Hepatocyte (in vitro differentiated cells): ENCODE measurements at places on chromosomes 1 and 21. TPM values are rescaled to one million over a fixed set of nuclear protein-coding genes. Genes with fewer than 3 reads are reported as not detected.

GRCh38 chr1:30759718-30760281, 2.2 kb upstream of the LAPTM5 start:
- DNase-seq: no peak

Gene S100A14
- total RNA-seq: 112 and 141 TPM in 2 replicates

- DNase-seq: no peak
Observed at GRCh38 chr1:23122796-23123195, 45.9 kb downstream of the LUZP1 start.

GRCh38 chr1:8274352-8274751, 43.6 kb upstream of the SLC45A1 start:
- DNase-seq: no peak

Gene ZNF672
- total RNA-seq: 19.0 and 23.6 TPM in 2 replicates

GRCh38 chr1:178726087-178726517, 1.1 kb downstream of the RALGPS2 start:
- DNase-seq: peak; percentile 90

DNA sequence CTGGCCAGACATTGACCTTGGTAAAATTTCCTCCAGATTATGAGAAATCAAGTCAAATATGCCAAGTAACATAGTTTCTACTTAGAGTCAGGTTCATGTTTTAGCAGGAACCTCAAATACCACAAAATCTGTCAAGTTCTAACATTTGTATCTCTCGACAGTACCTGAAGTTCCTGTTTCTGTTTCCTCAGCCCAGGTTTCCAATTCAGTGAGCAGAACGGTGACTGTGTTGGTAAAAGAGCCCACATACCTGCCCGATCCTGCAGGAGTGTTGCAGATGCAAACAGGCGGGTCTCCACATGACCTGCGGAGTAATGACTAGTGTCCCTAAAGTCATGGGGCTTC, 57.9 kb upstream of the LGALS8 start:
- DNase-seq: no peak

DNA sequence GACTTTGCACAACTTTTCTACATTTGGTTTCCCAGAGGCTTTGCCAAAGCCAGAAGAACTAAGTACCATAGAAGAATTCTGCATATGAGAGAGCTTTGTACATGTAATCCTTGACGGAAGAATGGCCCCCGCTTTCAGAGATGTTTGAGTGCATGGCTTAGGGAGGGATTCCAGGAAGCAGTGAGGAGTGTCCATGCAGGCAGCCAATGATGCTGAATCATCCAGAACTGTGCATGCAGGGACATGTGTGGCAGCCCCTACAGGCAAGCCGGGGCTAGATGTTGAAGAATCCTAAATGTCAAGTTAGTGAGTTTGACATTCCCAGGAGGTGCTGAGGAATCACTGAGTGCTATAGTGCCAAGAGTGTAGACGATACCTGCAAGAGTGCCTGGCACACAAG, 9.9 kb upstream of the HAO2 start:
- DNase-seq: peak; percentile 33

Gene DMRTA2
- 0.10 TPM in 1 of 2 replicates, not detected in the other for total RNA-seq

DNA sequence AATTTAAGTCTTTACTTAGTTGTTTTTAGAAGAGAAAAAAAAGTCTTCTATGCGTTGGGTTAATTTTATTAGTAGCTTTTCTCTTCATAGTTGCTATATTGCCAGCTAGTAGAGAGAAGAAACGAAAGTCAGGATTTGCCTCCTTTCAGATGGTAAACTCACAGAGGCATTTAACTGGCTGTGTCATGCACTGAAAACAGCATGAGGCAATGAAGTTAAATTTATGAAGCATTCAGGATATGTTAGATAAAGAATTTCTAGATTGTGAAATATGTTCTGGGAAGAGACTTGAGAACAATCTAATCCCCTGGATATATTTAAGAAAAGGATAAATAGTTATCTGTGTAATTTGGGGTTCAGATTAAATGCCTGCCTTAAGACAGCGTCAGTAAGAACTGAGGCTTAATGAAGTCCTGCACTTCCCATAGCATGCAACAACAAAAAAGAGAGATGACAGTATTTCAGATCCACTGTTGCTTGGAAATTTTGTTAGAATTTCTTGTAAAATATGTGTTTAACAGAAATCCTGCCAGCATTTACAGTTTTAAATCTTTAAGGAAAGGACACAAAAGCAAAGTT, 1.7 kb downstream of the ANGPTL1 start:
- DNase-seq: peak; percentile 23

- no peak for DNase-seq
Observed at GRCh38 chr1:100928128-100928527, 32.2 kb downstream of the SLC30A7 start.

GRCh38 chr21:20108016-20108415, 890.2 kb upstream of the NCAM2 start:
- no peak for DNase-seq

Gene PADI1
- total RNA-seq: not detected in 2 replicates

- DNase-seq: no peak
Observed at GRCh38 chr1:159786465-159786864, 5.7 kb downstream of the DUSP23 start.

DNA sequence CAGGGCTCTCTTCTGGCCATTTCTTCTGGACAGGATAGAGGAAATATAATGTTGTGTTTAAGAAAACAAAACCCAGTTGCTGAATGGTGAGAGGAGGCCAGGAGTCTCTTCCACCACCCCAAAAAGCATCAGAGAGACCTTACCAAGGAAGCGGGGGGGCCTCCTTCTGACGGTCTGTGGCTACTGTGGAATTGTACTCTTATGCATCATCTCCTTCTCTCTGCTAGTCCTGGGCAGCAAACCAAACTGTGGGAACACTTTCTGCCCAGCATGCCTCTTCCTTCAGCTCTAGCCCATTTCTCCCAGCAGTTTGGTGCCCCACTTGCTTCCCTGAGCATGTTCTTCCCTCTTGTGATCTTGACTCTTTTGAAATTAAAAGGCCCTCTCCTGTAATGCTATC, 157.7 kb downstream of the HHIPL2 start:
- no peak for DNase-seq

DNA sequence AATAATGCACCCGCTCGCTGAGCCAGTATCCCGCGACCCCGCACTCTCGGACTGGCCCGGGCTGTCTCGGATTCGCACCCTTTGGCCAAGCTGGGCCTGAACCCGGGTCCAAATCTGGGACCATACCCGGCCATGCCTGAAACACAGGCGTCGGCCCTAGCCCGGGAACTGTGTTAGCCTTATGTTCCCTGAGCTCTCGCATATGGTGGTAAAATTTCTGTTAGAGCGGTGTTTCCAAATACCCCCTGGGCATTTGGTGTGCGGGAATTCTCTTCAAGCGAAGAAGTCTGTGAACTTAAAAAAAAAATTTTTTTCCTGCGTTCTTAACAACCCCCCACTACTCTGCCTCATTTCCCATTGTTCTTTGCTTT, 3.1 kb downstream of the RNF220 start:
- no peak for DNase-seq

GRCh38 chr1:59070610-59071009, 226.3 kb upstream of the FGGY start:
- no peak for DNase-seq

DNA sequence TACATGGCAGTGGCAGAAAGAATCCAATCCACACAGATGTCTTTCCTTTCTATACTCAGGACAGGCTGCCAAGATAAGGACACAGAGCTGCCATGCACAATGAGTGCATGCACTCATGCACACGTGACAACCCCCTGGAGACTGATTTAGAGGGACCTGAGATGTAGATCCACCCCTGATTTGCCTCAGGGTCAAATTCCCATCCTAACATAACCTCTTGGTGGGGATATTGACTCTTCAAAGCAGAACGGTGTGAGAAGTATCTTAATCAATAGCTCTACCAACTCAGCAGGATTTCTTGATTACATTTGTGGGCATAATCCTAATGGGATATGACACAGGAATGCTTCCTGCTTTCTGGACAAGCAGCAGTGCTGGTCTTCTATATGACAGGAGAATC, 125.2 kb upstream of the DSCAM start:
- DNase-seq: no peak

DNA sequence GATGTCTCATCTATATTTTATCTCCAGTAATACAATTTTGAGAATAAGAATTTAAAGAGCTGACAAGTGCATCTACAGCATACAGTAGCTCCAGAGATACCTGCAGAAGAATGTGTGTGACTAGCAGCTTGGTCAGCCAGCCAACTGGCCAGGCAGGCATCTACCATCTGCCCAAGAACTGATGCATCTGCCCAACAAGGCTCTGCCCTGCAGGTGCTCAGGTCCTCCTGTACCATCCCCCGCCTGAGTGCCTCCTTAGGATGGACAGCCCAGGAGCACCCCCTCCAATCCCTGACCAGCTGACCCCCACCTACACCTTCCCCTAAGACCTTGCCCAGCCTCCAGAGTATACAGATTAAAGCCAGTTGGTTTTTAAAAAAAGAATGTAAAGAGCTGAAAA, 30.3 kb downstream of the TMEM69 start:
- DNase-seq: no peak

Gene DNAI4
- total RNA-seq: 5.9 and 7.6 TPM in 2 replicates

GRCh38 chr21:23014021-23014420, 2015.8 kb downstream of the NCAM2 start:
- DNase-seq: no peak

Gene LCA5L
- total RNA-seq: 0.37 and 0.72 TPM in 2 replicates

DNA sequence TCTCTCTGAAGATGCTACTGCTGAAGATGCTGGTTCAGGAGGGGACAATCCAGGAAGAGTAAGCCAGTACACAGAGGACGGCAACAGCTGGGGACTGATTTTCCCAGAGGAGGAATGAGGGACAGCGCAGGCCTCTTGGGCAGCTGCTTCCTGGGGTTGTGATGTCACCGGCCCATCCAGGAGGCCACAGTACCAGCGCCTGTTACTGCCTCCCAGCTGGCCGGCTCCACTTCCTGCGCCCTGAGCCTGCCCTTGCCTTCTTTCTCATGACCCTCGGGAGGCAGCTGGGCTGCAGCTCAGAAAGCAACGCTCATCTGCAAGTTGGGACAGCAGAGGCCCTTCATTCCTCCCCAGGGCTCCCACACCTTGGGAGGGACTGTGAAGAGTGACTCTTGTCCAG, 21.9 kb upstream of the ID3 start:
- no peak for DNase-seq

- no peak for DNase-seq
Observed at GRCh38 chr1:10787286-10787685, 9.2 kb downstream of the CASZ1 start.

DNA sequence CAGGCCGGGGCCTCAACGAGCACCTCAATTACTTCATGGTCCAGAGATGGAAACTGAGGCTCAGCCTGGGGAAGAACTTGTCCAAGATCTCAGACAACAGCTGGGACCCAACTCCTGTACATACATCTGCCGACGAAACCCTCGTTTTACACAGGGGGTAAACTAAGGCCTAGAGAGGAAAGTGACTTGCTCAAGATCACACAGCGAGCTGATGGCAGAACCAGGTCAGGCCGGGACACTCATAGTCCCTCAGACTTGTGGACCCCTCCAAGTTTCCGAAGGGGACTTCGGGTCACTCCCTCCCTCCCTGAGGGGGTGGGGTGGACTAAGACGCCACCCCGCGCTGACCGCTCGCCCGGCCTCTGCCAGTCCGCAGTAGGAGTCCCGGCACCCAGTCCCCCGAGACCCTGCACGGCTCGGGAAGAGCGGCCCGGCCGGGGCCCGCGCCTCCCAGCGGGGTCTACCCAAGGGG, 430 bp downstream of the WASF2 start:
- DNase-seq: no peak

Gene MRPL55
- total RNA-seq: 59.6 and 64.8 TPM in 2 replicates

- DNase-seq: no peak
Observed at GRCh38 chr1:56000424-56000823, 578.9 kb downstream of the PLPP3 start.

- DNase-seq: no peak
Observed at GRCh38 chr1:215718575-215719287, 151.6 kb downstream of the KCTD3 start.

- no peak for DNase-seq
Observed at GRCh38 chr1:226118357-226118756, 55.8 kb downstream of the H3-3A start.

DNA sequence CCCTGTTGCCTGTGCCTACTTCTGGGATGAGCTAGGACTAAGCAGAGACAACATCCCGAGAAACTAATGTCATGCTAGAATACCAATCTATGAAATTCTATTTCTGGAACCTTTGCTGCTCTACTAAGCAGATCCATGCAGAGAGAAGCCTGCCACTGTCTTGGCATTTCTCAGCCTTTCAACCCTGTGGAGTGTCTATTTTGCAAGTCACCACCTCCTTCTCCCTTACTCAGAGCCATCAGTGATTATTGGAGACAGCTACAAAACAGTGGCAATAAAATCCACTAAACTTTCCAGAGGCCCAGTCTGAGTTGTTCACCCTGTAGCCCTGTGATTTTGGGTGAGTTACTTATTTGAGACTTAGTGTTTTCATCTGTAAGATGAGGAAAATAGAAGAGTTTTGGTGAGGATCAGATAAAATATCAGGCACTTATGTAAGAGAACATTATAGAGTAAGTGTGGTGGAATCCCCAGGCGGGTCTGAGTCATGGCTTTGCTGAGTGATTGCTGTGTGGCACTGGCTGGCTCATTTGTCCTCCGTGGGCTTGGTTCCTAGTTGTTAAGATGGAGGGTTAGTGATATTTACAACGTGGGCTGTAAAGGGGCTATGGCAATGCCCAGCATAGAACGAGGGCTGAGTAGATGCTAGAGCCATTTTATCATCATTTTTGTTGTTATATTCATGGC, 61.1 kb downstream of the FMN2 start:
- no peak for DNase-seq

GRCh38 chr1:159170639-159171038, 776 bp upstream of the CADM3 start:
- no peak for DNase-seq

GRCh38 chr1:244155661-244156060, 104.6 kb downstream of the ZBTB18 start:
- DNase-seq: no peak

DNA sequence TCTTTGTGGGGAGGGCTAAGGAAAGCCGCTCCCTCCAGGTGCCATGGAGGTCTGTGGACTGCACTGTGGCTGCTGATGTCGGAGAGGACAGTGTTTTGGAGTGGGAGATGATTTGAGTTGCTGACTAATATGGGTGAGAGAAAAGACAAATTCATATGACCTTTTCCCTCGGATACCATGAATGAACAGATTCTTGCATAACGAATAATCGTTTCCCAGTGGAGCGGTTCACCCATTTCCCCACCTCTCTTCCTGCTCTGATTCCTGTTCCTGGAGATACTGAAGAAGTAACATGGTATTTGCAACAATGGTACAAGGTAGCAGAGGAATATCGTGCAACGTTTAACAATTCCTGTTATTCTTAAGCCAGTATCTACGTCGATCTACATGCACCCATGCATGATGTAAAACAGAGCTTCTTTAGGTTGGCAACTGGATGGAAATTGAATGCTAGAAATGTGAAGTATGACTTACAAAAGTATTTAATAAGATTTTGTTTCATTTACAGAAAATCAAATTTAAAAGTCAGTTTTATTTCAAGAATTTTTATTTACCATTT, 227.1 kb downstream of the TOMM20 start:
- DNase-seq: no peak

Gene UCHL5
- 34.9 and 35.9 TPM in 2 replicates for total RNA-seq

- DNase-seq: no peak
Observed at GRCh38 chr1:61156576-61157467, 74.5 kb downstream of the NFIA start.

Gene RNU1-4
- total RNA-seq: under 0.01 TPM in 2 replicates

- DNase-seq: no peak
Observed at GRCh38 chr1:24098102-24098501, 13.8 kb downstream of the MYOM3 start.
